ENCODE measurements at places on chromosomes 12 and 14.

- no peak for DNase-seq
Observed at GRCh38 chr12:5511644-5512600, 80.0 kb downstream of the NTF3 start.

- DNase-seq = no peak
Observed at GRCh38 chr12:118680356-118680963, 300.9 kb upstream of the SRRM4 start.

DNA sequence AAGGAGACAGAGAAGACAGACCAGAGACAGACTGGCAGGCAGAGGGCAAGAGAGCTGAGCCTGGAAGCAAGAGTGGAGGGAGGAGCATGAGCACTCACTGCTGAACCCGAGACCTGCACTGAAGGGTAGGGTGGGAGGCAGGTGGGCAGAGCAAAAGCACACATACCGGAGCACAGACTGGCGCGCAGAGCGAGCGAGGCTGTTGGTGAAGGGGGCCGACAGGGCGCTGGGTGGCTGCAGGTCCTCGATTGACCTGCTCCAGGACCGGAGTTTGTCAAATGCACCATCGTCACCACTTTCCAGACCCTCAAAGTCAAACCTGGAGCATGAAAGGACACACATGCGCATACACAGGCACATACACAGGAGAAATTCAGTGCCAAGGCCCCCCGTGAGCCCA, 34.9 kb downstream of the PRPF40B start:
- no peak for DNase-seq

DNA sequence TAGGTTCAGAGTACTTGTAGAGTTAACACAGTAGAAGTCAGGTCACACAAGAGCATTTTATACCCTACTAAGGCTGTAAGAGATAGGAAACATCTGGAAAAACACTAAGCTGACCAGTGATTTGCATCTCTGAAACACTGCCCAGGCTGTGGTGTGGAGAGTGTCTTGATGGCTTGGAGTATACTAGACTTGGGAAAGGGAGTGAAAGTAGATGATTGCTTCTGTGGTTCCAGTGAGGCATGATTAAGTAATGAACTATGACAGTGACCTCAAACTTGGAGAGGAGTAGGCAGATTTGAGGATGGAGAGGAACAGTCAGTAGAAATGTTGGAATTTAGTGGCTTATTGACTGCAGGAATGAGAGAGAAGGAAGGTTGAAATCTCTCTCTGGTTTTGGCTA, 201.2 kb downstream of the FLRT2 start:
- DNase-seq = no peak

- DNase-seq = no peak
Observed at GRCh38 chr12:44874981-44875416, 1.1 kb downstream of the NELL2 start.

GRCh38 chr14:69617796-69618195, 6.4 kb downstream of the SUSD6 start:
- no peak for DNase-seq

- peak; percentile 46 for DNase-seq
Observed at GRCh38 chr14:30994681-30995620, 30.5 kb upstream of the AP4S1 start.

- no peak for DNase-seq
Observed at GRCh38 chr12:4615667-4616066, 33.2 kb downstream of the AKAP3 start.

DNA sequence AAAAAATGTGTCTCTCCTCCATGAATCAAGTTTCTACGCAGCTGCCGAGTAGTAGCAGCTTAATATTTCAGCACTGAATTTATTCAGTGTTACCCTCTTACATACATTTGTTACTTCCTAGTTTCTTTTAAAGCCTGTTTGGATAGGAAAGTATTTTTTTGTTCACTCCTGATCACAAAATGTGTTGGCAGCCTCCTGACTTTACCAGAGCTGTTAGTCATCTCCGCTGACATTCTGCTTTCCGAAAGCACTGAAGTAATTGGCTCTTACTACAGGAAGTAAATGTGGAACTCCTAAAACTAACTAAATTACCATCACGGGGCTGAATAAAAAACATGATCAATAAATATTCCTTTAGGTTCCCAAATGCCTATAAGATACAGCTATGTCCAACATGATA, 225.5 kb downstream of the EPS8 start:
- peak; percentile 85 for DNase-seq

GRCh38 chr12:71655495-71655894, 8.2 kb downstream of the ZFC3H1 start:
- no peak for DNase-seq

GRCh38 chr14:68792979-68793733, at the start of gene ZFP36L1:
TSS of gene ZFP36L1 (minus strand) at chr14:68793067. CDS start at chr14:68792938, 129 bp downstream.
- DNase-seq = peak; percentile 92

- DNase-seq = no peak
Observed at GRCh38 chr12:24075650-24076049, 126.2 kb upstream of the SOX5 start.

- no peak for DNase-seq
Observed at GRCh38 chr12:2360630-2361170, 307.9 kb downstream of the CACNA1C start.

- DNase-seq = no peak
Observed at GRCh38 chr12:72275526-72275925, 3.4 kb downstream of the TRHDE start.

GRCh38 chr14:95730126-95730525, 16.2 kb upstream of the TCL1A start:
- DNase-seq = no peak

GRCh38 chr12:50542448-50542847, 37.7 kb downstream of the DIP2B start:
- DNase-seq = no peak

DNA sequence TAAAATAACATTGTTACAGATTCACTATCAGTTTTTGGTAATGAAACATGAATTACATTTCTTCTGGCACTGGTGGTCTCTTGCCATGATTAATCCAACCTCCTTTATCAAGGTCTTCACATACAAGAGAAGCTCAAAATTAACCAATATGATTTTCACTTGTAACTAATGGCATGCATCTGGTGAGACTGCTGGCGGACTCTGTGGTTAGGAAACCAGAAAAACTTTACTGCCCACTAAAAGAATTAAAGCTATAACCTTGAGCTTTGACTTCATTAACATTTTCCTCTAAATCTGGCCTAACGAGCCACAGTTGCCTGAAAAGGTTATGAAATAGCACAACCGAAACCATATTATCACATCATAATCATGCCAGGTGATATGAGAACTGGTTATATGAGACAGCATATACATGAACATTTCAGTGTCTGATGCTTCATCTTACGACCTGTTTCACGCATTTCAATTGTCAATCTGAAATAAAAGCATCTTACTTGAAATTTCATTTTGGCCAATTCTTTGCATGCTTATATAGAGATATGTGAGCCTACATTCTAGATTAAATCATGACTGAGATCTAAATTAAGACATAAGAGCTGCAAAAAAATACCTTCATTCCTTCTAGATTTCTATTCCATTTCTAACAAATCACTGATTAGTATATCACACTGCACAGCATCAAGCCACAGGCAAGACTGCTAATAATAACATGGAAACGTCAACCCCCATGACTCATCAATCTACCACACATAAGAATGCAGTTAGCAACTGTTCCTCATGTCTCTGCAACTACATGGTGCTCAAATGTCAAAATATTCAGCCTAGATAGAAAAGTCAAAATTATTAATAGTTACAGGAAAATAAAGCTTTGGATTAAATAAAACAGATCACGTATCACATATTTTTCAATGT, 89.3 kb downstream of the OSBPL8 start:
- DNase-seq = peak; percentile 73

GRCh38 chr12:121069206-121069605, 30.2 kb upstream of the OASL start:
- no peak for DNase-seq

DNA sequence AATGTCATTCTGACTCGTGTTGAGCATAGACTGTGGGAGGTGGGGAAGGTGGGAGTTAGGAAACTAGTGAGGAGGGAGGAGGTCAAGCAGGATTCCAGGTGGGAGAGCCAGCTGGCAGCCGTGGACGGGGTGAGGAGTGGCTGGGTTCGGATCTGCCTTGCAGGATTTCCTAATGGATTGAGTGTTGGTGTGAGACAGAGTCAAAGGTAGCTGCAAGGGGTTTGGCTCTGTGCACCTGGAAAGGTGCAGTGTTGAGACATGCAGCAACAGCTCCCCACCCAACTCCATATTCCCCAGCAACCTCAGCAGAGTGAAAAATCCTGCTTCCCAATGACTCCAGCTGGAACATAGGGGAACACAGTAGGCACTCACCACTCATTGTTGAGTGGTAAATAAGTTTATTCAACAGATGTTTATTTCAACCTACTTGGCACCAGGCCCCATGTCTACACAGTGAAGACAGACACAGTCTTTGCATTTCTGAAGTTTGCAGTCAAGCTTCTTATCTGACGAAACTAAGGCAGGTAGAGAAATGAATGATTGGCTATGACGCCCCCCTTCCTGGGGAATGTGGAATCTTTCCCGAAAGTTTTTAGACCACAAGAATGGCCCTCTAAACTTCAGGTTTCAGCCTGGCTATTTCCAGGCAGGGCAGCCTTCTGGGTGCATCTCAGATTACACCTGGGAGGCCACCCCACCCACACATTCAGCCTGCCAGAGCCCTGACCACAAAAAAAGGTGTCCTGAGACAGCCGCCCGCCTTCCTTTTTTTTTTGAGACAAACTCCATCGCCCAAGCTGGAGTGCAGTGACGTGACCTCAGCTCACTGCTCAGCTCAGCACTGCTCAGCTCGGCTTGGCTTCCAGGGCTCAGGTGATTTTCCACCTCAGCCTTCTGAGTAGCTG, 37.9 kb upstream of the PLEKHG6 start:
- DNase-seq = no peak

DNA sequence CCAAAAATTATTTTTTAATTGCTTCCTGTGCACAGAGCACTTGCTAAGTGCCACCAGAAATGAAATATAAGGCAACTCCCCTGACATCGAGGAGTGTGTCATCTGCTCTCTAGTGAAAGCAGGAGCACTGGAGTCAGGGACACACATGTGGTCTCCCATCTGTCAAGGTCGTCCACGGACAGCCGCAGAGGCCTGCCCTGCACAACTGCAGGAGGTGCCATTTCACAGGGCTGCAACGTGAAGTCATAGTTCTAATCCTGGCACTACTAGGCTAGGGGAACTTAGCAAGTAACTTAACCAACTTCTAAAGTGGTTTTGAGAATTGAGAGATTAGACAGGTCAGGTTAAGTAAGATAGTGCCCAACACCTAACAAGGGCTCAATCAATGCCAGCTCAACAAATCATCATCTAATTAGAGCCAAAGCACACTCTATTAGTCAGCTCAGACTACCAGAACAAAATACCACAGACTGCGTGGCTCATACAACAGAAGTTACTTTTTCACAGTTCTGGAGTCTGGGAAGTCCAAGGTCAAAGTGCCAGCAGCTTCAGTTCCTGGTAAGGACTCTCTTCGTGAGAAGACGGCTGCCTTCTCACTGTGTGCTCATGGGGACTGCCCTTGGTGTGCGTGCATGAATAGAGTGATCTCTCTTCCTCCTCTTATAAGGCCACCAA, 30.7 kb downstream of the FOXN3 start:
- peak; percentile 42 for DNase-seq

DNA sequence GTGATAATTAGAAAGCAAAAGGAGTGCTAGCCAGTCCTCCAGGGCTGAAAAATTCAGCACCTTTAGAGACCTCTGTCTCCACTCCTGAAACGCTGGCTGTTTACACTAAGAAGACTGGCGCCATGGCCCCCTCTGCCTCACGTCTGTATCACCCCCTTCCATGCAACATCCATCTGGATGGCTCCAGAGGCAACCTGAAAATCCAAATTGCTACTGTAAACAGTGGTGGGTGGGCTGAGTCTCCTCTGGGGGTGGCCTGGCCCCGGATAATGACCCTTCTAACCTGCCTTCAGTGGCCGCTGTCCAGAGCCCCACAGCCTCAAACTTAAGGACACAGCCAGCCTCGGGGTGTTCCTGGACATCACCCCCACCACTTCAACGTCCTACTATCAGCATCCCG, 1.4 kb downstream of the PRKD1 start:
- no peak for DNase-seq

DNA sequence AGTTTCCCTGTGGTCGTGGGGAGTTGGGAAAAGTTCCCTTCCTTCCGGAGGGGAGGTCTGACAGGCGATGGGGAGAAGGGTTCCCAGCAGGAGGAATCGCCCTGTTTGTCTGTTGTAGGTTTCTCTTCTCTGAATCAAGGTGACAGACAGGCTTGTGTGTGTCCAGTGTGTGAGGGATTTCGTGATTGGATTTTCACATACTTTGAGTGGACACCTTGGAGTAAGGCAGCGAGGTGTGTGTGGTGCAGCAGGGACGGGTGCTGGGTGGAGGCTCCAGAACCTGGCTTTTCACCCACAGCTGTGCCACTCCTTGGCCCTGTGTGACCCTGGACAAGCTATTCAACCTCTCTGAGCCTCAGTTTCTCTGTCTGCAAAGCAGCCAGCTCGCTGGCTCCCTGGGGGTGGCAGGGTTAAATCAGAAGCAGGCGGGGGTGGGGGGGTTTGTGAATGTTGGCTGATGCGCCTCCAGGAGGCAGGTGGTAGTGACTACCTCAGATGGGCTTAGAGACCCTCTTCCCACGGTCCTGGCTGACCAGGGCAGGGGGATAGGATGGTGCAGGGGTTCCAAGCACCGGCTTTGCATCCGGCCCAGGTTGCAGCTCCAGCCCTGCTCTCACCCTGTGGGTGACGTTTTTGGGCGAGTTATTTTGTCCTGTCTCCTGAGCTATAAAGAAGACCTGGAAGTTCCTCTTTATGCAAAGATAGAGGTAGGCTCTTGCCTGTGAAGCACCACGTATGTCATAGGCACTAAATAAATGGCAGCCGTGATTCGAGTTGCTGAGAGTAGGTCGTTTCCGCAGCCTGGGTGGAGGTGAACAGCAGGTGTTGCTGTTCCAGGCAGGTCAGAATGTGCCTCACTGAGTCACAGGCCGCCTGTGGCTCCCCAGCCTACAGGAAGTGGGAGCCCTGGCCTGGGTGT, 679 bp downstream of the BDKRB2 start:
- no peak for DNase-seq

DNA sequence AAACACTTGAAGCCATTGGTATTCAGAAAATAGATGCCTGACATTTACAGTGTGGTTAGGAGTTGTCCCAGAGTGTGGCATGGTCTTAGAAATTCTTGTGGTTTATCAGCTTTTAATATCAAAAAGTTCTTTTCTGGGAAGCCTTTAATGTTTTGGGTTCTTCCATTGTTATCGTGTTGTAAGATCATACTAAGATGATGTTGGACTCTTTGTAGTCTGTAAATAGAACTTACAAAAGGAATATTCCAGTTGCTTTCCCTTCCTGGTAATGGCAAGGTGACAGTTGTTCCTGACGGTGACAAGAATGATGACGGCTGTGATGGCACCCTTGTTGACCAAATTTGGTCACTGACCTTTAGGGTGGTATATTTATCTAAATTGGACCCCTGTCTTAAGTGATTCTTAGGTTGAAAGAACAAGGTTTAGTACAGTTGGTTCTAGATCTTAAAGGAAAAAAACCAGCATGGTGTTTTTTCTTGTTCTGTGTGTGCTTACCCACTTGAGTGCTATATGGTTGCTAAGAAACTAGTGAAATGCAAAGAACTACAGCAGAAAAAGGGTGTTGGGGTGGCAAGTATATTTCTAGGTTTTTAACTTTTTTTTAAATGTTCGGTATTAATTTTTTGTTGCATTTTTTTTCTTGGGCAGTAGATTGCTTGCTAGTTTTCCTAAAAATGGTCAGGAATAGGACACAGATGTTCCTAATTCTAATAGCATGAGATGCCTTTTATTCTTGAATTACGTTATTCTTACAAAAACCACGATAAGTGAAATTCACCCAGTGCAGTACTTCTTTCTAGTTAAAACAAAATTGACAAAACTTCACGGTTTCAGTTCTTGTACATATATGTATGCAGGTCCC, 2.1 kb downstream of the ATP2A2 start:
- no peak for DNase-seq

- DNase-seq = no peak
Observed at GRCh38 chr12:21638054-21638891, 19.4 kb downstream of the LDHB start.
